ENCODE measurements at places on chromosomes 2 and 18.

- DNase-seq: no peak
Observed at GRCh38 chr18:26812462-26812861, 53.0 kb downstream of the AQP4 start.

- DNase-seq: no peak
Observed at GRCh38 chr2:98732430-98733051, 1.6 kb upstream of the MGAT4A start.

- no peak for DNase-seq
Observed at GRCh38 chr2:11652553-11652952, 17.4 kb downstream of the NTSR2 start.

GRCh38 chr18:13592246-13592645, 134.1 kb downstream of the FAM210A start:
- DNase-seq: no peak

DNA sequence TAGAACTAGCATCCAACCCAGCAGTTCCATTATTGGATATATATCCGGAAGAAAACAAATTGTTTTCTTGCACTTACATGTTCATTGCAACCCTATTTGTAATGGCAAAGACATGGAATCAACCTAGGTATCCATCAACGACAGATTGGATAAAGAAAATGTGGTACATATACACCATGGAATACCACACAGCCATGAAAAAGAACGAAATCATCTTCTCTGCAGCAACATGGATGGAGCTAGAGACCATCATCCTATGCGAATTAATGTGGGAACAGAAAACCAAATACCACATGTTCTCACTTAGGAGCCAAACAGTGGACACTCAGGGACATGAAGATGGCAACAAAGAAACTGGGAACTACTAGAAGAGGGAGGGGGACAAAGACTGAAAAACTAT, 352.7 kb downstream of the CDH2 start:
- DNase-seq: no peak

DNA sequence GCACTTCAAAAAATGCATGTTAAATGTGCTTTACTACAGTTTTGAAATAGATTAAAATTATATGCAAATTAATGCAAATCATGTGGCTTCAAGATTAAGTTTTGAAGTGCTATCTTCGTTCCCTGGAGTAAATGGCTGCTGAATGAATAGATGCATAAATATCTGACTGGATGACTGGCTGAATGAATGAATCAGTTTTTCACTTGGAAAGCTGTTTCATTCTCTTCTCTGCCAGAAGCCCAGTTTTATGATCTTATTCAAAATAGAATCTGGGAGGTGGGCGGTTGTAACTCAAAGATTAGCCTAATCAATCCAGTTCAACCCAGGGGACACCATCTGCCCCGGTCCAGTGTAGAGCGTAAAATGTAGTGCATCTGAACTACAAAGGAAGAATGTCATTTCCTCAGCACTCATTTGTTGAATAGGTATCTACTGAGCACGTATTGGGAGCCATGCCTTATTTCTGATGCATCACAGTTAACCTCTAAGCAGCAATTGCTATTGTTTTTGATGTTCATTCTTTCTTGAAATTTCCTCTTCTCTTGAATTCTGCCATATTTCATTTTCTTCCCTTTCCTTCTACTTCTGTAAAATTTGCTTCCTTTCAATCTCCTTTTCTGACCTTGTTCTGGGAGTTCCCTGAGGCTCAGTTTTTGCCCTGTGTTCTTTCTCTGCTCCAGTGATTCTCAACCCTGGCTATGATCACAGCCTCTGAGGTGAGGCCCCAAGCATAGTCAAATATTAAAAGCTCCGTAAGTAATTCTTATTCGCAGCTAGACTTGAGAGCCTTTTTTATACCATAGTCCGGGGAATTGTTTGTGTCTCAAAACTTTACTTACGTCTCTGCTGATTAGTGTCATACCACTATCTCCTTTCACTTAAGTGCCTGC, 282.7 kb downstream of the PARD3B start:
- DNase-seq: no peak

DNA sequence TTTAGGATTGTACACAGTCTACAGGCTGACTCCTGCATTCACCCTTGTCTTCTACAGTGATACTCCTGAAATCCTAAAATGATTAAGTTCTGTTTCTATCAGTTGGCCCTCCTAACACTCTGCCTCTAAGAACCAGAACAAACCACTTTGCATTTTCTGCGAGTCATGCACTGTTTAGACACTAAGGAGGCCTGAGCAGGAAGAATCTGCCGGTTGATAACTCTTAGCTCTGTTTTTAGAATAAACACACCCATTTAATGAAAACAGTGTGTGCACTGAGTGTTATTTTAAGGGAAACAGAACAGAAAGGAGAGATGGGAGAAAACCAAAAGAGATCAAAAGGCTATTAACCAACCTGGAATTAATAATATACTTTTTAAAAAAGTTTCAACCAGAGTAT, 22.9 kb upstream of the SSB start:
- no peak for DNase-seq

GRCh38 chr2:19038071-19039015, 320.1 kb downstream of the OSR1 start:
- DNase-seq: no peak

- no peak for DNase-seq
Observed at GRCh38 chr2:212076456-212076855, 462.1 kb downstream of the ERBB4 start.

- no peak for DNase-seq
Observed at GRCh38 chr2:31197166-31197565, 20.1 kb downstream of the CAPN14 start.

GRCh38 chr2:182072861-182073260, 87.2 kb downstream of the PPP1R1C start:
- no peak for DNase-seq

DNA sequence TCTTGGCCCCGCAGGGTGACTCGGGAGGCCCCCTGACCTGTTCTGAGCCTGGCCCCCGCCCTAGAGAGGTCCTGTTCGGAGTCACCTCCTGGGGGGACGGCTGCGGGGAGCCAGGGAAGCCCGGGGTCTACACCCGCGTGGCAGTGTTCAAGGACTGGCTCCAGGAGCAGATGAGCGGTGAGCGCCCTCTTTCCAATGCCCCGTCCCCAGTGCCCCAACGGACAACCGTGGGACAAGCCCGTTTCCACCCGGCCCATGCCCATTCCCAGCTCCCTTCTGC, 2.6 kb upstream of the CHRND start:
- no peak for DNase-seq

- DNase-seq: no peak
Observed at GRCh38 chr2:235614900-235615712, 121.3 kb downstream of the AGAP1 start.

DNA sequence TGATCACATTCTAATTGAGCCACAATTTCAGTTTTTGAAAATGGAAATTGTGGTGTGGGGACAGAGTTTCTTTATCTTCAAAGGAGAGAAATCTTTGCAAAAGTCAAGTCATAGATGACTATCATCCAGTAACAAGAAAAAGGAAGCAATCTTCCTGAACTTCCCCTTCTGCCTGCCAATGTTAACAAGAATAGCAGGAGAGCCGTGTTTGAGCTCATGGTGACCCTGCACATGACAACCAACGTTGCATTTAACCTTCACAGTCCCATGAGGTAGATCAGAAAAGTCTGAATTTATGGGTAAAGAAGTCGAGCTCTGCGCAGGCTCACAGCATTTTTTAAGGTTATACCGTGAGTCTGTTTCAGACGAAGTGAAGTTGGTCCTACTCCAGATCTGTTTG, 454.9 kb downstream of the LPIN1 start:
- no peak for DNase-seq

- DNase-seq: no peak
Observed at GRCh38 chr2:108345951-108346350, 31.8 kb upstream of the SULT1C4 start.

- no peak for DNase-seq
Observed at GRCh38 chr2:187934692-187935091, 357.0 kb upstream of the GULP1 start.

DNA sequence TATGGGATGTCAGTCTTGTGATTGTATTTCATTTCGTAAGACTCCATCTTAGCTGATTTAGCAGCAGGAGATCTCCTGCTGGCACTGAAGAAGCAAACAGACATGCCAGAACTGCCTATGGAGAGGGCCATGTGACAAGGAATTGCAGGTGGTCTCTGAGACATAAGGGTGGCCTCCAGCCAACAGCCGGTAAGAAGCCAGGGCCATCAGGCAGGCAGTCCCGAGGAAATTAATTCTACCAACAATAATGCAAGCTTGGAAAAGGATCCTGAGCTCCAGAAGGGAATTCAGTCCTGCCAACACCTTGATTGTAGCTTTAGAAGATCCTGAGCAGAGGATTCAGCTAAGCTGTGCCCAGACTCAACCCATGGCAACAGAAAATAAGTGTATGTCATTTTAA, 87.1 kb upstream of the DNAJC10 start:
- DNase-seq: no peak

DNA sequence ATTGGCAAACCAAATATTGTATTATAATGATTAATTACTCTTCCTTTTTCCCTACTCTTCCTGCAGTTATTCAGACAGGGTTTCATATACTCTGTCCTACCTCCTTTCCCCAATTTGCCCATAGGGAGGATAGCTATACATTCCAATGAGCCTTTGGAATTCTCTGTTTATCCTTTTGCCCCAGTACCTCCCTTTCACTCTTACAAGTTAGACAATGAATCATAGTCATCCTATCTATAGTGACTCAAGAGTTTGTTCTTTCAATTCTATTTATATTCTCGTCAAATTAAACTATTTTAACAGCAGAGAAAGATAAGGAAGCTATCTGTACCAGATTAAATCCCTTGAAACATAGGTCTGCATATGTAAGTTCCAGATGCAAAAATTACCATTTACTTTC, 437.5 kb downstream of the NR4A2 start:
- no peak for DNase-seq

GRCh38 chr2:8392098-8392866, 289.6 kb upstream of the ID2 start:
- DNase-seq: no peak

DNA sequence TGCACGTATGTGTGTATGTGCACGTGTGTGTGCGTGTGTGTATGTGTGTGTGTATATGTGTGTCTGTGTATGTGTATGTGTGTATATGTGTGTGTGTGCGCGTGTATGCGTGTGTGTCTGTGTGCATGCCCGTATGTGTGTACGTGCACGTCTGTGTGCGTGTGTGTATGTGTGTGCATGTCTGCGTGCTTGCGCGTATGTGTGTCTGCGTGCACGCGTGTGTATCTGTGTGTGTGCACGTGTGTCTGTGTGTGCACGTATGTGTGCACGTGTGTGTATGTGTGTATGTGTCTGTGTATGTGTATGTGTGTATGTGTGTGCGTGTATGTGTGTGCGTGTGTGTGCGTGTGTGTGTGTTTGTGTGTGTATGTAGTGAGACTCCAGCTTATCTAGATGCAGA, 97.5 kb upstream of the SPATS2L start:
- no peak for DNase-seq

DNA sequence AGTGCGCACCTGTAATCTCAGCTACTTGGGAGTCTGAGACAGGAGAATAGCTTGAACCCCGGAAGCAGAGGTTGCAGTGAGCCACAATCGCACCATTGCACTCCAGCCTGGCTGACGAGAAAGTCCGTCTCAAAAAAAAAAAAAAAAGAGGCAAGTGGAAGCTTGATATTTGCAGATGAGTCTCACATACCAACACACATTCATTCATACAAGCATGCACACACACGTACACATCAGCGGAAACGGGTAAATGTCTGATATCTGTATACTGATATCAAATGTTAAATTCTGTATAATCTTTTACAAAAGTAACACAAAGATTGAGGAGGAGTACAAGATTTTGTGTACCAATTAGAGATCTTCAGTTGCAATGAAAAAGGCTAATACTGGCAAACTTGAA, 47.8 kb upstream of the SPOPL start:
- DNase-seq: no peak

DNA sequence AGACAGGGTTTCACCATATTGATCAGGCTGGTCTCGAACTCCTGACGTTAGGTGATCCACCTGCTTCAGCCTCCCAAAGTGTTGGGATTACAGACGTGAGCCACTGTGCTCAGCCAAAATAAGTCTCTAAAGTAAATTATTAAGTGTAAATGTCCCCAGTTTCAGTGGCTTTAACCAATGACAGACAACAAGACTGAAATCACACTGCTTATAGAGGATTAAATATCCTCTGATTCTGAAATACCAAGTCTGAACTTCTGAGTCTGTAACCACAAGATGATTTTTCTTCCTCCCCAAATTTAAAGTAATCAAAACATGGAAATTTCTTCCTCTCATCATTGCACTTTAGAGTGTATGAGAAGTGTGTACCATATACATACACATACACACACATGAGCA, 16.5 kb upstream of the ANKRD44 start:
- no peak for DNase-seq
